ENCODE measurements at places on chromosomes 2 and 18.

GRCh38 chr2:25251422-25252273 is 83.3 kb upstream of the POMC start:
- no peak for DNase-seq

DNA sequence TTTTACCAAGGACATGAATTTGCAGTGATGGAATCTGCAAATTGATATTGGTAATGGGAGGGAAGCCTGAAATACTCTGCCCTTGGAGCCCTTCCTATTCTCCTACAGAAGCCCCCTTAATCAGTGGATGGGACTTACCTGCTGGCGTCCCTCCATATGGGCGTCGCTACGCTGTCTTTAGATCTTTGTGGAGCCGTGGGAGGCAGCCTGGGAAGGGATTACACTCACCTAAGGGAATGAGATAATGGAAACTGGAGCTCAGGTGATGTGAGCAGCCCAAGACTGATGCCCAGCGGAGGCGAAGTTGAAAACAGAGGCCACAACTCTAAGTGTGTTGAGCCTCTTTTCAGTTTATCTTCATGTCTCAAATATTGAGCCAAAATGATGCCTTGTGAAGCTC is 306.6 kb downstream of the MYCN start:
- no peak for DNase-seq

DNA sequence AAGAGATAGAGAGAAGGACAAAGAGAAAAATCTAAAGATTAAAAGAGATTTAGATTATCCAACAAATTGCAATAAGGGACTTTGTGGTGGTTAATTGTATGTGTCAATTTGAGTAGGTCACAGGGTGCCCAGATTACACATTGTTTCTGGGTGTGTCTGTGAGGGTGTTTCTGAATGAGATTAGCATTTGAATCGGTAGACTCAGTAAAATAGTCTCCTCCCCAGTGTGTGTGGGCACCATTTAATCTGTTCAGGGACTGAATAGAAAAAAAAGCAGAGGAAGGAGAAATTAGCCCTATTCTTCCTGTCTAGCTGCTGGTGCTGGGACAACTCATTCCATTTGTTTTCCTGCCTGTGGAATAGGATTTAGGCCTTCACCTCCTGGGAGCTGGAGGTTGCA is 339.8 kb upstream of the EPHA4 start:
- DNase-seq, result no peak

DNA sequence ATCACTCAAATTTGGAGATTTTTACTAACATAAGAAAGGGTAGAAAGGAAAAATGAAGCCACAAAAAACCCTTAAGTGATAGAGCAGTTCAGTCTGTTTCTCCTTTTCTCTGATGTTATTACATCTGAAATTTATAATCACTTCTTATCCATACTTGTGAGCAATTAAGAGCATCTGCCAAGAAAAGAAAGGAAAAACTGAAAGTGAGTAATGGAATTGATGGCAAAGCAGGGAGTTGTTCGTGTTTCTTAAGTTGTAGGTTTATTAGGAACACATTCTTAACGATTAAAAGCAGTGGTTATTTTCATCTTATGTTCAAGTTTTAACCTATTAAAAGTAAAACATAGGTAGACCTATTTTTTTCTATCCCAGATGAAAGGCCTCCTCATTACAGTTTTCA is 277.7 kb downstream of the RND3 start:
- no peak for DNase-seq

DNA sequence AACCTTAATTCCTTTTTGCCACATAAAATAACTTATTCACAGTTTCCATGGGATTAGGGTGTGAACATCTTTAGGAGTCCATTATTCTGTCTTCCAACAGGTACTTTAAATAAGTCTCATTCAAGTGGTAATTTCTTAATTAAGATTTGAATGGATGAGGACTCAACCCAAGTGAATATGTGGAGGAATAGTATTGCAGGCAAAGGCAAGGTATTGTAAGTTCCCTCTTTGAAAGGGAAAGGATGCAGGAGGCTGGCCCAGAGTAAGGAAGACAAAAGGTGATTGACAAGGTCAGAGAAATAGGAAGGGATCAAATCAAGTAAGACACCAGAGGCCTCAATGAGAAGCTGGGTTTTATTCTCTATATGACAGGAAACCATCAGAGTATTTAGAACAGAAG is 238.2 kb upstream of the RBMS1 start:
- no peak for DNase-seq

DNA sequence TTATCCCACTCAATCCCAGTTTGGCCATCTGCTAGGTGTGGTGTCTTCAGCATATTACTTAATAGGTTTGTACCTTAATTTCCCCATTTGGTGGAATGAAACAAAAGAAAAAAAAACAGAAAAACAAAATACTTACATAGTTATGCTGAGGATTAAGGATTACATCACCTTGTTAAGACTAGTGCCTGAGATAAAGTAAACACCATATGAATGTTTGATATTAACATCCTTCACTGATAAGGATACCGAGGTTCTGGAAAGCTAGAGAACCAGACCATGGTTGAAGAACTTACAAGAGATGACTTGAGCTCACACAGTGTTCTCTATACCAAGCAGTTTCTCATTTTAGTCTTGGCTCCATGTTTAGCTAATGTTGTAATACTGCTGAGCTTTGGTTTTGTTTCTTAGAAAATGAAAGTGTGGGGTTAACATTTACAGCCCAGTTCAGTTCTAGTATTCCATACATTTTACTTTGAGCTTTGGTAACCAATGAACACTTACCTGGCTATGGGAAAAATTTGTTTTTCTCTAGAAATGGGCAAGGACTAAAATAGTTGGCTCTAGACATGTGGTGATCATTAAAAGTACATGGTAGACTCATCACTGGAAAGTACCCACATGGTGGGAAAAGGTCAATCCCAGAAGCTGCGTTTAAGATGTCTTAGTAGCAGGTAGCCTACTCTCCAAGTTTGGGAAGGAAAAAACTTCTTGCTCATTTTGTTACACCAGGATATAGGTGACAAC is 5.8 kb upstream of the GPD2 start:
- DNase-seq, result no peak

DNA sequence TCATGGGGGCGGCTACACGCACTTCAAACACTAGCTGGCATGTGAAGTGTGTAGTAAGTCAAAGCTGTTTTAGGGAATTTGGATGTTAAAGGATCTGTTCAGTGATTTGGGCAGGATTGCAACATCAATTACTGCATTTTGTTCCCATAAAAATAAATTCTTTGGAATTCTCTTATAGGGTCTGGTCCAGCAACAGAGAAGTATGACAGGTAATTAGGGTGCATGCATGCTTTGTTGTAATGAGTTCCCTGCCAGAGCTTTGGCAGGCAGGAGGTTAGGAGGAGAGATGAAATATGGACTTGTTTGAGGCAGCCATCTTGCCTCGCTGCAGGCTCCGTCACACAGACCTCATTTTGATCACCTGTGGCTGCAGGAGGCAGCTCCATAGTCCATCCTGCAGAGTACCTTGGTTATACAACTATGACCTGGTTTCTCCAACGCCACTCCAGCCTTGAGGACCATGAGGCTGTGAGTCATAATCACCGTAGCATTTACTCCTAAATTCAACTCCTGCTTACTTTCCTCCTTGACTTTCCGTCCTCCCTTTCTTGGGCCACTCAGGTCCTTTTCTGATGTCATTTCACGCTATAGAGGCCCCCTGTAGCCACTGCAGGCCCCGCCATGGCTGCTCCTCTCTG is 26.5 kb upstream of the EML4 start:
- DNase-seq, result no peak

GRCh38 chr2:231707625-231707926 is 749 bp upstream of the PTMA start:
- DNase-seq, result no peak

GRCh38 chr2:71206271-71206670 is 20.6 kb downstream of the PAIP2B start:
- no peak for DNase-seq

- peak; percentile 58 for DNase-seq
Observed at GRCh38 chr2:229713371-229714079, 830 bp downstream of the DNER start.

- peak; percentile 54 for DNase-seq
Observed at GRCh38 chr2:28390241-28390745, 2.4 kb upstream of the FOSL2 start.

GRCh38 chr2:161134547-161135518 is 25.4 kb upstream of the TANK start:
- DNase-seq, result no peak

- DNase-seq, result peak; percentile 41
Observed at GRCh38 chr2:138827426-138828054, 47.4 kb upstream of the NXPH2 start.

GRCh38 chr2:15178946-15179345 is 382.2 kb downstream of the NBAS start:
- no peak for DNase-seq

GRCh38 chr18:48956356-48956755 is 5.6 kb upstream of the SMAD7 start:
- DNase-seq, result no peak

DNA sequence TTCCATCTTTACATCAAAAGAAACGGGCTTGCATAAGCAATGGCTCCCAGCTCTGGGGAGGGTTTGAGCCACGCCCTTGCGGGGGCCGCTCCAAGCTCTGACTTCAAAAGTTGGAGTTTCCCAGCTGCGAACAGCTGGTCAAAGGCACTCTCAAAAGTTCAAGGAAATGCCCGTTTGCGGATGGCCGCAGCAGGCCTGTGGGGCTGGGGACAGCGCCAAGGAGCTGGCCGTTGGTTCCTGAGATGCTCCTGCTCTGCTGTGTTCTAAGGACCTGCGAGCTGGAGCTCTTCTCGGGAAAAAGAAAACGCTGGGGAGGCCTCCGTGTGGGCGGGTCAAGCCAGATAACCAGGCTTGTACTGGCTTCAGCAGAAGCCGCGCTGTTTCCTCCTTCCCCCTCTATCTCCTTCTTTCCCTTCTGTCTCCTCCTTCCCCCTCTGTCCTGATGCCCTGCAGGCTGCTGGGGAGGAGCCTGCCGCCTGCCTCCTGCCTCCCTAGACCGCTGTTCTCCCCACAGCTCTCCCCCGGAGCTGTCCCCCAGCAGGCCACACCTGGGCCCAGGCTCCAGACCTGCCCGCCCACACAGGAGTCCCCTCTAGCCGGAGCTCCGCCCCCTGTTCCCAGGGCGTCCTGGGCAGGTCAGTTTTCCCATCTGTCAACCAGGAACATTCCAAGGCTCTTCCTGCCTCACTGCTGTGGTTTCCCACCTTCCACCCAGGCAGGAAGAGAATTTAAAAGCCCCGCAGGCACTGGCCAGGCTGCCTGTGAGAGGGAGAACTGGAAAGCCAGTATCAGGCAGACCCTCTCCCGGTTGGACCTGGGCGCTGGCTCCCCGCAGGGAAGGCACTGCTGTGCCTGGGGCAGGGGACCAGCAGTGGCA is 14.1 kb downstream of the KLF11 start:
- DNase-seq, result no peak

All from NCI-H1930 (cell line).